ENCODE measurements at places on chromosomes 2 and 18. TPM values are rescaled to one million over a fixed set of nuclear protein-coding genes. Genes with fewer than 3 reads are reported as not detected.

- DNase-seq: no peak
Measured at GRCh38 chr2:30775833-30776232, 31.4 kb downstream of the CAPN13 start.

The SRD5A2 gene
- total RNA-seq: not detected

- DNase-seq: no peak
Measured at GRCh38 chr18:74507927-74508326, 11.8 kb downstream of the CNDP2 start.

The EGR4 gene
- total RNA-seq: not detected

The CNDP2 gene
- 195 TPM for total RNA-seq

DNA sequence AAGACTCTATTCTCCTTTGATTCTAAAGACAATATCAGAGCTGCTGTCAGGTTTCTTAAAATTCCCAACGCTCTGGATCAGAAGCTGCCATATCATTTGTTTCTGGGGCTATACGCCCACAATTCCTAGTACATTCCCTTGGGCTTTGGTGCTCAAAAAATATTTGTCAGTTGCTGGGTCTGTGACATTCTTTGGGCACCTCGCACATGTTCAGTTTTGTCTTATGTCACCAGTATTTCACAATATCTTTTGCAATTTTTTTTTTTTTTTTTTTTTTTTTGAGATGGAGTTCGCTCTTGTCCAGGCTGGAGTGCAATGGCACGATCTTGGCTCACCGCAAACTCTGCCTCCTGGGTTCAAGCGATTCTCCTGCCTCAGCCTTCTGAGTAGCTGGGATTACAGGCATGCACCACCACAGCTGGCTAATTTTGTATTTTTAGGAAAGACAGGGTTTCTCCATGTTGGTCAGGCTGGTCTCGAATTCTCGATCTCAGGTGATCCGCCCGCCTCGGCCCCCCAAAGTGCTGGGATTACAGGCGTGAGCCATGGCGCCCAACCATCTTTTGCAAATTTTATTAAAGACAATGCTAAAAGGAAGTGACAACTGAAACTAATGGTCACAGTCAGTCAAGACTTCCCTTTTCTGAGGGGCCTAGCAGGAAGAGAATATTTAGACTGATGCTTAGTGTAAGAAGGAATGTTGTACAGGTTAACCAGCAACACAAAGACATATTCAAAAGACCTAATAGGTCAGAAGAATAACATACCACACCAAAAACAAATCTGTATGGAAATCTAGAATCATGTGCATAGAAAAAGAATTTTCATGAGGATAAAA lies 6.8 kb downstream of the ZNF397 start:
- no peak for DNase-seq

GRCh38 chr2:82994151-82994550 lies 1464.9 kb downstream of the SUCLG1 start:
- no peak for DNase-seq

DNA sequence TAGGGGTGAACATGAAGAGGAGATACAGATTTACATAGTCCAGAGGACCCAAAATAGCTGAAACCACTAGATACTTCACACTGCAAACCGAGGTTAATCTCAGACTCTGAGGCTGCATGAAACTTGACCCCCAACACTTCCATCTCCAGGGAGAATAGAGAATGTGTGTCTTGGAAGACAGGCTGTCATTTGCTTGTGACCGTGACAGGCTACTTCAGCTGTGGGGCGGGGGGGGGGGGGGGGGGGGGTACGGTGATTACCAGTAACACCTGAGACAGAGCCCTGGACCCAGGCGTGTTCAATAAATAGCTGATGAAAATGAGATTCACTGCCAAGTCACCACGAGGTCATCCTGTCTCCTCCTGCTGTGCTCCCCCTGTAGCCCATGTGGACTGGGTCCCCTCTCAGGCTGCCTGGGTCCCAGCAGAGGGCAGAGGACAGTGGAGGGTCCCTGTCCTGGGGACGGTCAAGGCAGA lies 5.7 kb upstream of the KLHL29 start:
- no peak for DNase-seq

GRCh38 chr2:42787788-42788477 lies 4.5 kb downstream of the HAAO start:
- DNase-seq: no peak
